ENCODE measurements at places on chromosomes 2 and 18. TPM values are rescaled to one million over a fixed set of nuclear protein-coding genes. Genes with fewer than 3 reads are reported as not detected.

GRCh38 chr2:47272031-47272864 is 117.1 kb upstream of the STPG4 start:
- peak; percentile 55 for DNase-seq

DNA sequence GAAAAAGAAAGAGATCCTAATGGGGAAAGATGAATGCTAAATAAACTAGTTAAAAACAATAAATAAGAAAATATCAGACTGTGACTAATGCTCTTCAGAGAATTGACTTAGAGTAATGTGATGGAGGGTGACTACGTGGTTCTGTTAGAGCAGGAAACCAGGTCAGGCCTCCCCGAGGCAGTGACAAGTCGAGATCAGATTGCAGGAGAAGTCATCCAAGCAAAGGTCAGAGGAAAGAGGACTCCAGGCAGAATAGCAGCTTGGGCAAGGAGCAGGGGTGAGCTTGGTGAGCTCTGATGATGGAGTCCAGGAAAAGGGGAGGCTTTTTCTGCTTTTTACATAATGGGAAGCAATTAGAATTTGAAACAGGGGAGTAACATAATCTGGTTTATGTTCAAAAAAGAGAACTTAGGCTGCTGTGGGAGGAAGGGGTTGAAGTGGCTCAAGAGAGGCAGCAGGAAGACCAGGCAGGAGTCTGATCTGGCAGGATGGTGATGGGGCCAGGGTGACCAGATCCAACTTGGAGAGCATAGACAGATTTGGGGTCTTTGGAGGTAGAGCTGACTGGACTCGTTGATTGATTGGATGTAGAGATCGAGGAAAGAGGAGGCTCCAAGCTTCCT is 27.3 kb upstream of the ITGB6 start:
- no peak for DNase-seq

DNA sequence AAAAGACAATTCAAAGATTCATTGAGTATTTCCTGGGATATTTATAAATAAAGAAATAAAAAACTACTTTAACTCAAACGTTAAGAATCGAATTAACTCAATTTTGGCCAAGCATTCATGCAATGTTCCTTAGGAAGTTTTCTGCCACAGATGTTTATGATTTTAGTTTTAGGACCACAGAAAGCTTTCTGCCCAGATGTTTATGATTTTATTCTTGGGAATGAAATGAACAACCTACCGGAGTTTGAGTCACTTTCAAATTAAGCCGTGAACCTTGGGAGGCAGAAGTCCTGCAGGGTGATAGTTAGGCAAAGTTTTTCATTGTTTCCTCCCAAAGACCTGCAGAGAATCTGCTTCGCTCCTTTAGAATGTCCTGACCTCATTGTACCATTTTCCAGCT is 34.7 kb upstream of the MBP start:
- DNase-seq = no peak

GRCh38 chr18:8400193-8400752 is 209.0 kb upstream of the RAB12 start:
- DNase-seq = no peak

- DNase-seq = no peak
These were observed 45.7 kb upstream of the MAPRE3 start for GRCh38 chr2:26924731-26925099.

- DNase-seq = no peak
These were observed 36.9 kb downstream of the CNGA3 start for GRCh38 chr2:98383166-98383565.

GRCh38 chr18:73990258-73990657 is 157.4 kb downstream of the FBXO15 start:
- no peak for DNase-seq

GRCh38 chr2:16104315-16104948 is 164.1 kb downstream of the MYCN start:
- DNase-seq = no peak

DNA sequence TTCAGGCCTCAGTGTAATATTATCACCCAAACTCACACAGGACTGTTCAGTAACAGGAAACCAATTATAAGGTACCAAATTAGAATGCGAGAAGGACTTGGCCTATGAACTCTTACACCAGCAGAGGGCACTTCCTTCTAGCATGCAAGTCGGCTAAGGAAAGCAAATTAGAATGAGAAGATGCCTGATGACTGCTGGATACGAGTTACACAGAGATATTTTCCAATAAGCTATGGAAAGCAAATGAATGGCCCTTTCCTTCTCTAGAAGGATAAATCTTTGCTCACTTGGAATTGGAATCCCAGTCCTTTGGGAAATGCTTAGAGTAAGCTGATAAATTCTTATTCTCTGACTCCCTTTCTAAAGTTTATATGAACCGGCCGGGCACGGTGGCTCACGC is 109.8 kb downstream of the AP1S3 start:
- DNase-seq = peak; percentile 90

DNA sequence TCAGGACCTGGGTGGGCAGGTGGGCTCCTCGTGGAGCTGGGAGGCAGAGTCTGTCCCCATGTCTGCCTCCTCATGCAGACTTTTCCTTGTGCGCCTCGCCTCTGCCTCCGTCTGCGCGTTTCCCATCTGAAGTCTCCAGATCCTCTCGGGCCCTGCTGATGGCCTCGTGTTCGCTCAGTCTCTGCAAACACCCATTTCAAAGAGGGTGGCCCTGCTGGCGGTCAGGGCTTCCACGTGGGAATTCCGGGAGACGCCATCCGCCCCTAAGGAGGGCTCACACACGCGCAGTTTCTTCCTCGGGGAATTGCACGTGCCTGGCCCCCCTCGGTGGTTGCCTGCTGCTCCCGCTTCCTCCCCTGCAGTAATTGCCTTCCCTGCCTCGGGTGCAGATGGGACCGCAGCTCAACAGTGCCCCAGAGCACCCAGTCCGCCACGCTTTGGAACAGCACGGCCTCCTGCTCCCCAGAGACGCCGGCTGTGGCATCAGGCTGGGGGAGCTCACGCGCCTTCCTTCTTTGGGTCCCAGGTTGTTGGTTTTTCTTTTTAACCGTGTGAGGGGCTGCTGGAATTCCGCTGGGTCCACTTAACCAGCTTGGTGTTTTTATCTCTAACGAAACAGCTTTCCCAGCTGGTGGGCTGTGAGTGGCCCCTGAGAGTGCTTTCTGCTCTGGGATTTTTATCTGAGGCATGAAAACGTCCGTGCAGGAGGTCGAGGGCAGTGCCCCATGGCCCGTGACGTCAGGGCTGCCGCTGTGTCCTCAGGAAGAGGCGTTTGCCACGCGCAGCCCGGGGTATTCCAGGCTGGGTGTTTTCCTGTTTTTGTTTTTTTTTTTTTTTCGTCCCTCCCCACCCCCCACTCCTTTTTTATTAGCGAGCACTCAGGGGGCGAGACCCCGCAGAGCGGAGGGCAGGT is 16.1 kb downstream of the NFATC1 start:
- DNase-seq = no peak

- no peak for DNase-seq
These were observed 94.2 kb downstream of the HNMT start for GRCh38 chr2:138058427-138058826.

- DNase-seq = no peak
These were observed 11.3 kb downstream of the CMPK2 start for GRCh38 chr2:6854416-6854815.

- no peak for DNase-seq
These were observed 833.8 kb upstream of the PIK3C3 start for GRCh38 chr18:41121116-41121826.

DNA sequence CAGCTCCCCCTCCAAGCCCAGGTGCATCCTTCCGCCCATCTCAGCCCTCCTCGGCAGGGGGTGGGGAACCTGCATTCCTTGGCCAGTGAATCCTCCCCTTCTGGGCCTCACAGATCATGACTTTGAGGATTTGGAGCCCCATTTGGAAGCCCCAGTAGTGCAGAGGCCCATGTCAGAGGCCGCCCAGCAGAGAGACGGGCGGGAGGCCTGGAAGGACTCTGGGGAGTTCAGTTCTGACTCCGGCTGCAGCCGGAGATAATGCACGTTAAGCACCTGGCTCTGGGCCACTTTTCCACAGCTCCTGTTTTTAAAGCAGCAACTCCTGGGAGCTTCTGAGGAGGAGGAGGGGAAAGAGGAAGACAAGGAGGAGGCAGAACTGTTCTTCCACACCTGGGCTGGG is 14.9 kb downstream of the ATOH8 start:
- peak; percentile 52 for DNase-seq

DNA sequence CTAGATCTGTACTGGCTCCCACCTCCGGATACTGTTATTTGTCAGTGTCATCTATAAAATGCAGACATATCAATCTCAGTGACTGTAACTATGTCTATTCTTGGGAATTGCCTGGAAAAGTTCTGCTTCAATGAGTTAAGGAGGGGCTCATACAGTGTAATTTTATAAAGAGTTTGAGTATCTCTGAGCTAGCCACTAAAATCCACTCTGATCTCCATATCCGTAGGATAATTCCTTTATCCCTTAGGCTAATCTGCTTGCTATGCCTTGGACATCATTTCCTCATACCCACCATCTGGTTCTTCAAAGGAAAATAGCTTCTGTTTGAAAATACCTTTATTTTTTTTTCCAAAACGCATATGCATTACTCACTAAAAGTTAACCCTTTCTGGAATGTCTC is 863.2 kb downstream of the SUCLG1 start:
- no peak for DNase-seq

GRCh38 chr18:9786631-9787030 is 78.5 kb downstream of the RAB31 start:
- DNase-seq = no peak

GRCh38 chr2:150872756-150873395 is 385.4 kb upstream of the RND3 start:
- DNase-seq = no peak

The DNAJC5G gene
- 2.4 TPM for total RNA-seq

The NBEAL1 gene
- total RNA-seq = 14.1 TPM

The OSBPL1A gene
- 26.1 TPM for total RNA-seq

The SCN9A gene
- total RNA-seq = 4.2 TPM
